Activated CD4-positive, alpha-beta T cell treated with anti-CD3 and anti-CD28 coated beads, Interleukin-2, amount 10 ng/mL, durations not matched to agents 24 days and 14 days (primary cell): ENCODE measurements at places on chromosomes 12 and 14.

DNA sequence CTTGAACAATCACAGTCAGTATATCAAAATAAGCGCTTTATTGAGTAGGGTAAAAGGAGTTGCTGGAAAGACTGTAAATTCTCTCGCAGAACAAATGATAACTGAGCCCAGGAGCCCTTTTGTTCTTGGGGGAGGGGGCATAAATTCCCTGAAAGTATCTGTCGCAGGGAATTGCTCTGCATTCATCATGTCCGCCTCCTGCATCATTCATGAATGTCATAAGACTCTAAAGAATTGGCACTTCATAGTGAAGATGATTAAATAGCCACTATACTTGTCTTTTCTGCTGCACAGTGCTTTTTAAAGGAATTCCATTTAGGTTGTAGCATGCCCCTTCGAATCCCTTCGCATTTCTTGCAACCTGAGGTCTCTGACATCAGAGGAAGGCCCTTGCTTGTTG is 762.3 kb downstream of the DIO2 start:
- no peaks in the 10 kb centered on the region for H3K36me3 ChIP-seq
- no peak overlapping the region for H3K27ac ChIP-seq
- no peak overlapping the region for H3K4me3 ChIP-seq
- no peak for DNase-seq
- no peaks in the 10 kb centered on the region for H3K4me1 ChIP-seq
- H3K27me3 ChIP-seq: no peaks in the 10 kb centered on the region

DNA sequence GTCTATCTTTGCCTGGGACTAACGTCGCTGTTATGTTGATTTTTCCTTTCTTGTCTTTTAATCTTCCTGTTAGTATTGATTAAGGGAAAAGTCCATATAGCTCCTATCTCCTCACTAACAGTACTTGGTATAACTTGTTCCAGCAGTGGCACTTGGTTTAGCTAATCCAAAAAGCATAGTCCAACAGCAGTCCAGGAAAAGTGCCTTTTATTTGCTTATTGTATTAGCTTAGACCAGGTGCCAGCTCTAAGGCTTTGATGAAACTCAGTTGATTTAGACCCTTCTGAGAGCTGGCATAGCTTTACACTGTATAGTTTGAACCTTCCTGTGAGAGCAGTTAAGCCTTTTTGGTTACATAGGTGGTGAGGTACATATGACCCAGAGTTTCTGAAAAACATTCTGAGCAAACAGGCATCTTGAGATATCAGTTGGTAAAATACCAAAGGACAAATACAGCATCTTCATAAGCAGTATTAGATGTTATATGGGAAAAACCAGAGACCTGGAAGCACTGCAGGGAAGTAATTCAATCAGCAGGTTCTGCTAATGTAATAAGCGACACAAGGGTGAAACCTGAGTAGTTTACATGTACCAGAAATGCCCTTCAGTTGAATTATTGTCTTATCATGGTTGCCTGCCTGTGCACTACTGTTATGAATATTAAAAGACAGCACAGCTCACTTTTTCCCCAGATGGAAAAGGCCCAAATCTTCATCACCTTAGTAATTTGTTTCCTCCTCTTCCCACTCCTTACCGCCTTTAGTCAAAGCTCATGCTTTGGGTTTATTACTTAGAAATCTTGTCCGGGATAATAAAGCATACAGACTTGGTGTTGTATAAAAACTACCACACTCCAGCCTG is 13.0 kb downstream of the PELI2 start:
- H3K27ac ChIP-seq: peak overlapping the region; percentile 18
- H3K27me3 ChIP-seq: peaks cover 7% of the 10 kb centered on the region
- no peak for DNase-seq

DNA sequence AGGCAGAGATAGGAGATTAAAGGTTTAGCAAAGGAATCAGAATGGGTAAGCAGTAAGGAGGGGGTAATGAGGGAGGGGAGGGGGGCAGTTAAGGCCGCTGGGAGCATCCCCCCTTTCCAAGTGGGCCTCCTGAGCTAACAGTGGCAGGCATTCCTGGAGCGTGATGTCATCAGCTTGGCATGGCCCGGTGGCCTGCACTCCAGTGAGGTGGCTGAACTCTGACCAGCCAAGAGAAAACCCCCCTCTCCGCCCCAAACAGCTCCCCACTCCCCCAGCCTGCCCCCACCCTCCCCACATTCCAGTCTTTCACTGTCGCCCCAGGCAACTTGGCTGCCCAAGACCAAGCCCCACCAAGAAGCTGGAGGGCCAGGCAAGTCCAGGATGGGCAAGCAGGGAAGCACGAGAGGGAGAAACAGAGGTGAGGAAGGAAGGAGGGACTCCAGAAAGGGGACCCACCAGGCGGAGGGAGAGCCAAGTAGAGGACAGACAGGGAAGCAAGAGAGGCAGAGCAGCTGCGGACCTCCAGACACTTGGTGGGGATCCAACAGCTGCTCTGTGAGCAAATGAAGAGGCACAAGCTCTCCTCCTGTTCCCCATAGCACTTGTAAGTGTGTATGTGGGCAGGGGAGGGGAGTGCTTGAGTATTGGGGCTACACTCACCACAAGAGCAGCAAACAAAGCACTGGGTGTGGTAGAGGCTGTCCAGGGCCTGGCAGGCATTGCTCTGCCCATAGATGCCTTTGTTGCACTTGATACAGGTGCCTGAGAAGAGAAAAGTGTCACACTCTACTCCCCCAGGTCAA is 4.5 kb downstream of the AJUBA start:
- H3K4me1 ChIP-seq: peaks cover 7% of the 10 kb centered on the region
- peaks cover 20% of the 10 kb centered on the region for H3K27me3 ChIP-seq
- H3K36me3 ChIP-seq: no peaks in the 10 kb centered on the region
- no peak overlapping the region for H3K27ac ChIP-seq
- no peak for DNase-seq

DNA sequence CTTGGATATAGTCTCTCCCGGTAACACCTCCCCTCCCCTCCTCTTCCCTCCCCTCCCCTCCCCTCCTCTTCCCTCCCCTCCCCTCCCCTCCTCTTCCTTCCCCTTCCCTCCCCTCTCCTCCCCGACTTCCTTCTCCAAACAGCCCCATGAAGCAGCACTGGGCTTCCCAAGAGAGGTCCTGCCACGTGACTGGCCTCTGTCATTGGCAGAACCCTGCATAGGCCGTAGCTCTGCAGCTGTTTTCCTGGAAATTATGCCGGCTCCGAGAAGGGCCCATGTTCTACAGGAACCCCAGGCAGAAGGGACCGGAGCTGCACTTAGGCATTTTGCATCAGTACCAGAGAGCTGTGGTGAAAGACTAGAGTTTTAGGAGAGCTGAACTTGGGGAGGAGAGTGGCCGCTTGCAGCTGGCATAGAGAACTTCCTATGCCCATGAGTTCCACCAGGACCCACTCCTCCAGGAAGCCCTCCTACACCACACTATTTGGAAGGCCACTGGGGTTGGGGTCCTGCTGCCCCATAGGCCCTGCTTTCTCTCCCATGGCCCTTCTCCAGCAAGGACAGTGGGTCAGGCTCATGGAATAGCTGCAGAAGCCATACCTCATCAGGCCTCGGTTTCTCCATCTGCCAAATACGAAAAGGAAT is 5.1 kb upstream of the TNFAIP2 start:
- DNase-seq: no peak
- peaks cover 8% of the 10 kb centered on the region for H3K4me1 ChIP-seq
- peaks cover 21% of the 10 kb centered on the region for H3K27me3 ChIP-seq
- H3K4me3 ChIP-seq: no peak overlapping the region
- no peaks in the 10 kb centered on the region for H3K36me3 ChIP-seq

DNA sequence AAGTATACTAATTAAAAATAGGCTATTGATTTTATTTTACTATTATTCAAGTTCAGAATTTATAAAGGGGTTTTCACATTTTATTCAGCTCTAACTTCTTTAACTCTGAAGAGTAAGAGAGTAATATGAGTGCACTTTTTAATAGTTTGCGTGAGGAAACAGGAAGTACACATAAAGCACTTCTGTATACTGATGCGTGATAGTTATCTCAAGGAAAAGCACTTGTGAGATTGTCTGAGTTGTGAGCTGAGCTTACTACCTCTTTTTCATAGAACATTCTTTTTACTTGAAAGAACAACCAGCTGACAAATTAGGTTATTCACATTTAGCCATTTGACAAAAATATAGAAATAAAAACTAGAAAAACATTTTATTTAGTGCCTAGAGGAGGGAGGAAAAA is 1.9 kb downstream of the RAD51AP1 start:
- H3K4me3 ChIP-seq: no peak overlapping the region
- no peak for DNase-seq
- H3K27ac ChIP-seq: no peak overlapping the region
- peaks cover 19% of the 10 kb centered on the region for H3K36me3 ChIP-seq
- peaks cover 29% of the 10 kb centered on the region for H3K4me1 ChIP-seq

- H3K27me3 ChIP-seq: peaks cover 12% of the 10 kb centered on the region
- H3K27ac ChIP-seq: no peak overlapping the region
- no peak for DNase-seq
- peaks cover 11% of the 10 kb centered on the region for H3K4me1 ChIP-seq
These were observed 28.7 kb downstream of the BMAL2 start for GRCh38 chr12:27361372-27361771.

DNA sequence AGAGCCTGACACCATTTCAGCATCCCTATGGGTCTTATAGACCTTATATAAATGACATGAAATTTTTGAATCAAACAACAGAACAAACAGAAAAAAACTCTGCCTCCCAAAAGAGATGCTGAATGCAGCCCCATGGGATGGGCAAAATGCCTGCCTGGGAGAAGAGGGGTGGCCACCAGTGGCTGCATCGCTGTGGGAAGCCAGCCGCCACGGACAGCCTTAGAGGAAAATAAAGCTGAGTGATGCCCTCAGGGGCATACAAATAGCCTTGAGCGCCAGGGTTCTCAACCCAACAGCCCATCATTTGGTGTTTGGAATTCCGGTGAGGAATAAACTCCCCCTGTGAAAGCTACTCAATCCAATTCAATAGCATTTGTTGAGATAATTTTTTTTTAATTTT is 22.9 kb downstream of the SYNE3 start:
- H3K4me3 ChIP-seq: no peak overlapping the region
- H3K4me1 ChIP-seq: peaks cover 52% of the 10 kb centered on the region
- DNase-seq: no peak

- H3K27me3 ChIP-seq: peaks cover 8% of the 10 kb centered on the region
- no peak overlapping the region for H3K4me3 ChIP-seq
- no peak overlapping the region for H3K27ac ChIP-seq
- no peak for DNase-seq
- H3K36me3 ChIP-seq: no peaks in the 10 kb centered on the region
These were observed 3.4 kb downstream of the LBHD2 start for GRCh38 chr14:103087343-103087835.

GRCh38 chr12:44464180-44464579 is 411.9 kb downstream of the NELL2 start:
- no peak overlapping the region for H3K27ac ChIP-seq
- H3K4me3 ChIP-seq: no peak overlapping the region
- DNase-seq: no peak
- H3K4me1 ChIP-seq: no peaks in the 10 kb centered on the region

DNA sequence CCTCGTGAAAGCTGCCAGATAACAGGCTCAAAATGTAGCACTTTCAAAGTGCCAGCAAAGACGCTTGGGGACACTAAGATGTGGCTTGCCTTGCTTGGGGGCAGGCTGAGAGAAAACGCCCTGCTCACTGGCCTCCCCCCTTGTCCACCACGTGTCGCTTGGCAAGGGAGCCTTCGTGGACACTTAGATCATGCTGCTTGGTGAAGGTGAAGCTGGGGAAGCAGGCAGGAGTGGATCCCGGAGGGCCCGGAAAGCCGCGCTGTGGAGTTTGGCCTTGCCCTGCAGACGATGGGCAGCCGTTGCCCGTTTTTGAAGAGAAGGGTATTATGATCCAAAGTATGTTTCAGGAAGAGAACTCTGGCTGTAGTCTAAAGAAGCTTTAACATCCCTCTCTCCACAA is 53.4 kb upstream of the BDKRB2 start:
- no peak overlapping the region for H3K4me3 ChIP-seq
- H3K4me1 ChIP-seq: no peaks in the 10 kb centered on the region
- peaks cover 2% of the 10 kb centered on the region for H3K27me3 ChIP-seq
- no peaks in the 10 kb centered on the region for H3K36me3 ChIP-seq

DNA sequence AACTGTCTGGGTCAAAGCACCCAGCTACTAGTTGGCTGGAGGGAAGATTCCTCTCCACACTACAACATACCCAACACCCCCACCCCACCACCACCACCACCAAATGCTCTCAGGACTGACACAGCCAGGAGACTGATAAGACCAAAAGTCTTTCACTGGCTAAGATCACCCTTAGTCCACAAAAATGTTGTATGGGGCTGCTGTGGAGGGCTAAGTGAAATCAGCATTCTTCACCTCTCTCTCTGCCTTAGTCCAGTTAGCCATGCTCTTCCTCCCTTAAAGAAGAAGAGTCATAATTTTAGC is 106.2 kb downstream of the NUAK1 start:
- peaks cover 7% of the 10 kb centered on the region for H3K4me1 ChIP-seq
- H3K27me3 ChIP-seq: peaks cover 2% of the 10 kb centered on the region
- DNase-seq: no peak
- H3K4me3 ChIP-seq: no peak overlapping the region

- no peak overlapping the region for H3K4me3 ChIP-seq
- H3K27ac ChIP-seq: no peak overlapping the region
- no peaks in the 10 kb centered on the region for H3K36me3 ChIP-seq
- H3K27me3 ChIP-seq: no peaks in the 10 kb centered on the region
- no peaks in the 10 kb centered on the region for H3K4me1 ChIP-seq
These were observed 12.7 kb downstream of the MIPOL1 start for GRCh38 chr14:37210448-37210847.

- peaks cover 2% of the 10 kb centered on the region for H3K4me1 ChIP-seq
- H3K4me3 ChIP-seq: no peak overlapping the region
- no peaks in the 10 kb centered on the region for H3K27me3 ChIP-seq
- H3K36me3 ChIP-seq: no peaks in the 10 kb centered on the region
- DNase-seq: no peak
These were observed 74.3 kb upstream of the FICD start for GRCh38 chr12:108440736-108441135.

DNA sequence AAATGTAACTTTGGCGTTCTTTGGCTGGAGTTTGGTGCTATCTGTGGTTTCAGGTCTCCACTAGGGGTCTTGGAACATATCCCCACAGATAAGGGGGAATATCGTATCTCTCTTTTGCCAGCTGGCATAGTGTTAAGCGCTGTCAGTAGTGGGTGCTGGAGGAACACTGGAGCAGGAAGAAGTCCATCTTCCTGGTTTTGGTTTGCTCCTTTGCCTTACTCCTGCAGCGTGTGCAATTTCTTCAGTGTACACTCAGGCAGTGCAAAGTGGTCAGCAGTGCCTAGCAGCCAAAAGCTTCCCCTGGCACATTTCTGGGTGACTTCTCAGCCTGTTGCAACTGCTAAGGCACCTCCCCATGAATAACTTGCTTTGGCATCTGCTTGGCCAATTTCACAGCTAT is 11.7 kb upstream of the RIPK3 start:
- peaks cover 62% of the 10 kb centered on the region for H3K27me3 ChIP-seq
- no peak overlapping the region for H3K27ac ChIP-seq
- peaks cover 3% of the 10 kb centered on the region for H3K4me1 ChIP-seq
- H3K36me3 ChIP-seq: no peaks in the 10 kb centered on the region
- no peak overlapping the region for H3K4me3 ChIP-seq

- no peaks in the 10 kb centered on the region for H3K36me3 ChIP-seq
- peaks cover 7% of the 10 kb centered on the region for H3K27me3 ChIP-seq
- no peak for DNase-seq
- no peaks in the 10 kb centered on the region for H3K4me1 ChIP-seq
- no peak overlapping the region for H3K27ac ChIP-seq
These were observed 93.2 kb upstream of the OTX2 start for GRCh38 chr14:56903304-56903969.
